ENCODE measurements at places on chromosomes 12 and 14. TPM values are rescaled to one million over a fixed set of nuclear protein-coding genes. Genes with fewer than 3 reads are reported as not detected.

GRCh38 chr12:3931206-3931605 is 58.0 kb upstream of the PARP11 start:
- DNase-seq, result no peak

DNA sequence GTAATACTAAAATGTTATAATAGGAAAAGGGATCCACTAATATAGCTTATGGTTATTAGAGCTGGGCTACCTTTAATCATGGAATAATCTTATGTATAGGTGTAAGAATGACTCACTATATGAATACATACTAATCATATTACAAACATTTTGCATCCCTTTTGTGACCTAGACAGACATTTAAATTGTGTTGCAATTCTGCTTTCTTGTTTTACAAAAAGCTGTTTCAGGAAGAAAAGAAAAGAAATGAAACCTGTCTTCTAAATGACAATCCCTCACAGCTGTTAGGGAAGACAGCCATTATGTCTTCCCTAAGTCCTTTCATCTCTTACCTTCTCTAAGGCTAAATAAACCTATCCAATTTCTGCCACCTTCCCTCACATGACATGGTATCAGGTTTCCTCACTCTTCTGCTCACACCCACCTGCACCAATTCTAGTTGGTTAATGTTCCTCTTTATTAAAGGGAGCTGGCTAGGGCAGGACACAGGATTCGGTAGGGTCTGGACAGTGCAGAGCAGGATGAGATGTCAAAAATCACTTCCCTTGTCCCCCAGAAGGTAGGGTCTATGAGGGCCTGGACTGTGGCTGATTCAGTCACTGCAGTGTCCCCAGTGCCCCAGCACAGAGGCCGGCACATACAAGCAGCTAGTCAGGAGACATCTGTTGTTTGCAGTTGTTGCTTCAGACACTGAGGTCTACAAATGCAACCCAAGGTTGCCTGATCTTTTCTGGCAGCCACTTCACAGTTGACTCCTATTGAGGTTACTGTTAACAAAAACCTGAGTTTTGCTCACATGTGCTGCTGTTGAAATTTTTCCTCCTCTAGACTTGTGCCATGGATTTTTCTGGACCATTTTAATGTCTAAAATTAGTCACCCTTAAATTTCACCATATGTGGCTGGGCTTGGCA is 3.7 kb downstream of the DHRS7 start:
- no peak for DNase-seq

GDF3 gene
- total RNA-seq, result not detected

DNA sequence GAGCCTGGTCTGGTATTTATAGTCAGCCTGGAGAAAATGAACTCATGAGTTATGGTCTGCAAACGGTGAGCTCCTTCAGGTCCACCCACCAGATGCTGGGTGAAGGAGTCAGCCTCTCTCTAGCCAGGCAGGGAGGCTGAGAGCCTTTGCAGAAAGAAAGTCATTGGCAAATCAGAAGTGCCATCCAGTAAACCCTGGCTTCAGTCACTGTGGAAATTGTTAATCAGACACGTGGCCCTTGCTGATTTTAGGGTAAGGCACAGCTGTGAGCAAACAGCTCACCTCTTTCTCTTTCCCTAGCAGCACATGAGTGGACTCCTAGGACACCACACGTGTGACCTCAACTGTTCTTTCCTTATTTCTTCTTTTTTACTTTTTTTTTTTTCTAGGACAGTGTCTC is 44.9 kb downstream of the CHST11 start:
- DNase-seq, result no peak

DNA sequence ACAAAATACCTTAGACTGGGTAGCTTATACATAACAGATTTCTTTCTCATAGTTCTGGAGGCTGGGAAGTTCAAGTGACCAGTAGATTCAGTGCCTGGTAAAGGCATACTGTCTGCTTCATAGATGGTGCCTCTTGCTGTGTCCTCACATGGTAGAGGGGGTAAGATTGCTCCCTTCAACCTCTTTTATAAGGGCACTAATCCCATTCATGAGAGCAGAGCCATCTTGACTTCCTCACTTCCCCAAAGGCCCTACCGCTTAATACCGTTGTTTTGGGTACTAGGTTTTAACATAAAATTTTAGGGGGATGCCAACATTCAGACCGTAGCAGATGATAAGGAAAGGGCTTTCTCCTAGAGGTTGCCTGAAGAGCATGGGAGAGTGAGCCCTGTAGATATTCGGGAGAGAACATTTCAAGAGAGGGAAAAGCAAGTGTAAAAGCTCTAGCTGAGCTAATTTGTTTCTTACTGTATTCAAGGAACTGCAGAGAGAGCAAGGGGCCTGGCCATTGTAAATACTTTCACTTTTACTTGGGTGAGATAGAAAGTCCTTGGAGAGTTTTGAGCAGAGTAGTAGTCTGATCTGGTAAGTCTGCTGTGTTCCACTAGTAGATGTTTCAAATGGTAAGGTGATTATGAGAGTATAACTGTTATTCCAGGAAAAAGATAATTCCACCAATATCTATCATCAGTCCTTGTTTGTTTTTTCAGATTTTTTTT is 27.3 kb downstream of the FRS2 start:
- DNase-seq, result no peak

DNA sequence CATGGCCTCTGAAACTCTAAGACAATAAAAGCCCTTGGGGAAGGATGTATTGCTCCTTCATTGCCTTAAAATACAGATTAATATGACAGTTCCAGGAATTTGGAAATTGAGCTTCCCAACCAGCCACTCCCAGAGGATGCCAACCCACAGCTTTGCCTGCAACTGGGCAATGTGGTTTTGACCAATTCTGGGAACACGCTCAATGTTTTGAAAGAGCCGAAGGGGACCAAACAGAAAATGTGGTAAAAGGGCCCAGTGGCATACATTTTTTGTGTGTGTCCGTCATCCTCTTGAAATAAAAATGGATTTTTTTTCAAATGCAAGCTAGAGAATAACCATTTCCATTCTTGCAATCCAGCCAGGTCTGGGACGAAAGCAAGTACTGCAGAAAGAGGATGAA is 88.3 kb upstream of the PLEKHG7 start:
- DNase-seq, result no peak

DNA sequence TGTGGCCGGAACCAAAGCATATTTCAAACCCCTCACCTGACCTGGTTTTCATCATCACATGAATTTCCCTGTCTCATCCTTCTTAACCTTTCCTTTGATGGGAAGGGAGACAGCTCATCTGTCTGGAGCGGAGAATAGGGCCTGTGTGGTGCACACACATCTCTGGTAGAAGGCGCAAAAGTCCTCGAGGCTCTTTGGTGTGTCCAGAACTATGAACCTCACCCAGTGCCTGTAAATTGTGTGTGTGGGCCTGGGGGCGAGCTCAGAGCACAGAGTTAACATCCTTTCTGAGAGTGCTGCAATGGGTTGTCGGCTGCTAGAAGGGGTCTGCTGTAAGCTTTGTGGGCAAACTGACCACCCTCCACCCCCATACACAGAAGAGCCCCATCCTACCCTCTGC is 749 bp downstream of the GALNT6 start:
- no peak for DNase-seq

PPP4R4 gene
- total RNA-seq, result not detected

GRCh38 chr12:3611860-3612703 is 121.1 kb downstream of the PRMT8 start:
- no peak for DNase-seq

DNA sequence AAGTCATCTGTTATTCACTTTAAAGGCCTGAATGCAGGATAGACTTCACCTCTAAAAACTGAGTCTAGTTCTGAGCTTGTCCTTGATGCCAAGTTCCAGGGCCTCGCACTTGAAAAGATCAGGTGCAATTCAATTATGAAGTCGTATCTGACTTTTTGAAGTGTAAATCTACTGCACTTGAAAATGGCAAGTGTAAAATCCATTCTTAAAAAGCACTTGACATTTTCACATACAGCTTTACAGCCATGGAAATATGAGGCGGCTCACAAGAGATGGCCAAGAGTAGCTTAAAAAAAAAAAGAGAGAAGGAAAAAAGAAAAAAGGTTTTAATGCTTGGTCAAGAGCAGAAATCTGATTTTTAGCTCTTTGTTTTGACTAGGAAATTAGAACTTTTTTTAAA is 172.5 kb downstream of the GXYLT1 start:
- no peak for DNase-seq

MGAT2 gene
- 33.3 TPM for total RNA-seq

- DNase-seq, result no peak
These were observed 58.4 kb upstream of the PPP1R12A start for GRCh38 chr12:79993106-79993862.

Measured in K562 (cell line).